ENCODE measurements at places on chromosomes 5 and 9.
A peak's percentile ranks its signal among the peaks of the same experiment; 100 is the strongest.

DNA sequence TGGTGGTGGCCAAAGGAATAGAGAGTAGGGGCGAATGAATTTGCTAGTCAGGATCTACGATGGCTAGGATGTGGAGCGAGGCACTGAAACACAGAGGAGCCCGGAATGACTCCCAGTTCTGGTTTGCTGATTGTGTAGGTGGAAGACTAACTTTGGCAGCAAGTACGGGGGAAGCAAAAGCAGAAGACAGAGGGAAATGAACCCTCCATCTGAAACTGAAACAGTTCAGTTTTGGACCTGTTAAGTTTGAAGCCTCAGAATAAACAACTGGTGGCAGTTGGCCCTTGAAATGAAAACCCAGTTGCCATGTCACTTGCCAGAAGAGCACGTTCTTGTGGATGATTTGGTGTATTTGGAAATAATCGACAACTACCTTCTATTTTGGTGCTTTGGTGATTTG, 15.4 kb upstream of the SMIM15 start:
- DNase-seq = no peak

DNA sequence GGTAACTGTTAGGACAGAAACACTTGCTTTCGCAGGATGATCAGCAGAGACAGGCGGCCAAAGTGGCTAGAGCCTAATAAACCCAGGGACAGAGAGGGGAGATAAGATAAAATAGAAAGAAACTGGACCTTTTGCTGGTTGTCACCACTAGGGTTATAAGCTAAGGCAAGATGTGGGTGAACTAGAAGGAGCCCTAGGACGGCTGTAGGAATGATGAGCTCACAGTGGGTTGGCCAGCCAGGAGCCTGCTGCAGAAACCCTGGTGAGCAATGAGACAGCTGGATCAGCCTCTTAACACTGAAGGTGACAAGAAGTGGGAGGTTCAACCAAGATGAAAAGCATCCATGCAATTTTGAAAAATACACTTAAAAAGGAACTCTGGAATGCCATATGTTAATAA, 13.5 kb downstream of the CTNND2 start:
- DNase-seq = no peak

- no peak for DNase-seq
These were observed 196.4 kb downstream of the RFX3 start for GRCh38 chr9:3329361-3329760.

DNA sequence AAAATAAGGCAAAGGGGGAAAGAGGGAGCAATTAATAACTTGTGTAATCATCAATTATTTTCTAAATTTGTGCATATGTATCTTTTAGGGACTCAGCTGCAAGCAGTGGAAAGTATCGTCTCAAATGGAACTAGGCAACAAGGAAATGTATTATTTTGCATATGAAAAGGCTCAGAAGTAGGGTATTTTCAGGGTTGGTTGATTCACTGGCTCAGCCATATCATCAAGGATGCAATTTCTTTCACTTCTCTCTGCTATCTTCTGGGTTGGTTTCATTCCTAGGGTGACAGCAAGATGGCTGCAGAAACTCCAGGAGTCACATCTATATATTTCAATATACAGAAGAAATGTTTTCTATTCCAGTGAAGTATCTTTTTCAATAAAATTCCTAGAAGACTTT, 509.8 kb downstream of the DMAC1 start:
- DNase-seq = no peak

DNA sequence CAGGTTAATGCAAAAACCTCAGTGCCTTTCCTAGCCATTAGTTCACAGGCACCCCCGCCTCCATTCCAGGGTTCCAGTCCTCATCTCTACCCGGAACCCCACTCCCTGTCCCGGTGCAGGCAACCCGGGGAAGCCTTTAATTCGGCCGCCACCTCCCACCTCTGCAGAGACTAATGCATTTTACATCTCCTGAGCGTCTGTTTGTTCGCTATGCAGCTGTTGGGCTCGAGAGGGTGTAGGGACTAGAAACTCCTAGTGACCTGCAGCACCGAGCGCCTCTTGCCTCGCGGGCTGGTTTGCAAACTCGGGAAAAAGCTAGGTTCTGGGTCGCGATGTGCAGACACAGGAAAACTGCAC, 3.6 kb downstream of the GDNF start:
- no peak for DNase-seq

- no peak for DNase-seq
These were observed 3.2 kb upstream of the SET start for GRCh38 chr9:128685636-128686489.

DNA sequence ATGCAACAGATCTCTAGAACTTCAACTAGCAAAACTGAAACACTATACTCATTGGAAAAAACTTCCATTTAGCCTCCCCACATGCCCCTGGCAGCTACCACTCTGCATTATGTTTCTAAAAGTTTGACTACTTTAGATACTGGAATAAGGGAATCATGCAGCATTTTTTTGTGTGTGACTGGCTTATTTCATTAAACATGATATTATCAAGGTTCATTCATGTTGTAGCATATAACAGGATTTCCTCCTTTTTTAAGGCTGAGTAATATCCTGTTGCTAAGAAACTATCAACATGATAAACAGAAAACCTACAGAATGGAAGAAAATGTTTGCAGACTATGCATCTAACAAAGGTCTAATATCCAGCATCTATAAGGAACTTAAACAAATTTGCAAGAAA, 597.9 kb downstream of the DMRTA1 start:
- no peak for DNase-seq

DNA sequence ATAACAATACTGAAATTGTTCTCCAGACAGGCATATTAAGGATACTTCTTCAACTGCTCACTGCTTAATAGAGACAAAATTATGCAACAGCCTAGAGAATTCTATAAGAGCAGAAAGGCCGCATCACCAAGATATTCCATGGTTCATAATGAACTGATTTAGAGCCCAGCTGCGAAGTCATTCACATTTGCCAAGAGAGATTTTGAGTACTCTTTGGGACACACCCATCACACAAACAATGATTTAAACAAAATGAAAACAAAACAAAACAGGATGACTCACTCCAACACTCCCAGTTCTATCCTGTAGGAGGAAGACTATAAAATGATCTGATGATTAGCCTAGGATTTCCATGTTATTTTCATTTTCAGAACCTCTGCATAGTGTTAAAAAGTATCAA, 145.7 kb upstream of the GNA14 start:
- DNase-seq = peak; percentile 69

- DNase-seq = no peak
These were observed 5.0 kb upstream of the IRX4 start for GRCh38 chr5:1887588-1888360.

GRCh38 chr5:53948598-53948997, 361.8 kb downstream of the ARL15 start:
- DNase-seq = no peak

- DNase-seq = no peak
These were observed 7.2 kb downstream of the MARCHF6 start for GRCh38 chr5:10360686-10361085.

- peak; percentile 20 for DNase-seq
These were observed 232.8 kb downstream of the MAN2A1 start for GRCh38 chr5:109922381-109922995.

DNA sequence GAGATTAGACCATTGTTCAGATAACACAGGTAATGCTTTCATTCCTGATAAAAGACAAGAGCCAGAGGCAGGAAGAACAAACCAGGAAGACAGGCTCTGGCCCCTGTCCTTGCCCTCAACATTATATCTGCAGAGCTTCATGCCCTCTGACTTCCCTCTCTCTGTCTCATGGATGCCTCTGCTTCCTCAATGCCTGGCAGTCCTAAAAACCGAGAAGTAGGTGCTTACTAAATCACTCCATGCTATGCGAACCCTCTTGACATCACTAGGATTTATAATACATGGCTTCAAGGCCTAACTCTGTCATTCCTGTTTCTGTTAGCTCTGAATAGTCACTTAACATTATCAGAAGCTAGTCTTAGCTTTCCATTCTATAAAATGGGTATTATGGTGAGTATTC, 117.8 kb downstream of the TLR4 start:
- DNase-seq = no peak

DNA sequence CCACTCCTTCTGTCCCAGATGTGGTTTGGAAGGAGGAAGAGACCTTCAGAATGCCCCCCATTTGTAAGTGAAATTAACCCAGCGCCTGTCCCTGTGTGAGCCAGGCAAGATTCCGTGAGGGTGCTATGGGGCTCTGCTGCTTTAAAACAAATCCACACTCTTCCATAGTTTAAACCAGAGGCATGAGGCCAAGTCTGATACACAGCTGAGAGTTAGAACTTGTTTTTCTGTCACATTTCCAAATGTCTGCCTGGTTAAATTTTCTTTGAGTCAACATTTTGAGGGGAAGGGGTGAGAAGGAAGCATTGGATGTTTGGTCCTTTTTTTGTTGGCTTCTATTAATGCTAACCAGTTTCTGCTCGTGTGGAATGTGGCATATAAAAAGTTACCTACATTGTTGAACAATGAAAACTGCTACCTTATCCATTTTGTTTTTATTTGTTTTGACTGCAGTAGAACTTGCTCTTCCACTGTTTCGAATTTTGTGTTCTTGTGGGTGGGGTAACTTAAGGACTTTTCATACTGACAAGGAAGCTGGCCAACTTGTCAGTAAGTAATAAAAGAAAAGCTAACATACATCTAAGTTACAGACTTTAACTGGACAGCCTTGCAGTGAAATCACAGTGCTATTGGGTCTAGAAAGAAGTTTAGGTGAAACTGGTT, 12.9 kb downstream of the RGMB start:
- no peak for DNase-seq

DNA sequence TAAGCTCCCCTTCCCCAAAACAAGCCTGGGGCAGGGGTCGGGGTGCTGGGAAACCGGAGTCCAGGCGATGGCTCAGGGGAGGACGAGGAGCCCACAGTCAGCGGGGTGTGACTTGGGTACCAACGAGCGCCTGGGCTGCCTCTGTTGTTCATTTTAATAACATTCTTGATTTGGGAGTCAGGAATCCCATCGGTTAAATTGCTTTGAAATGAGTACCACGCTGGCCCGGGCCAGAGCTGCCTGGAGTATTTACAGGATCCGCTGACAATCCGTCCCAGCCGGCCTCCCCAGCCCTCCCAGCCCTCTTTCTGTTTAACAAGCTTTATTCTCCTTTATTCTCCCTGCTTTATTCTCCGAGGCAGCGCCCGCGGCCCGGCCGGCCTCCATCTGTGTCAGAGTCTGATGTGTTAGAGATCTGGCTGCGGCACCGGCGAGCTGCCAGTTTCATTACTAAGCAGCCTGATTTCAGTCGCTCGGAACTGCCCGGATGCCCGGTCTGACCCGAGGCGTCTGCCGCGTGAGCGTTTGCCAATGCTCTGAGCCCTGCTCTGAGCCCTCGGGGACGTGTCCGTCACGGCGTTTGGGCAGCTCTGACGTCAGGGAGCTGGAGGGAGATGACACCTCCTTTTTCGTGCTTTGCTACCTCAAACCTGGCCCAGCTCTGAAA, 16.5 kb upstream of the QRFP start:
- DNase-seq = no peak

GRCh38 chr5:12695651-12696050, 791.4 kb upstream of the CTNND2 start:
- DNase-seq = no peak

DNA sequence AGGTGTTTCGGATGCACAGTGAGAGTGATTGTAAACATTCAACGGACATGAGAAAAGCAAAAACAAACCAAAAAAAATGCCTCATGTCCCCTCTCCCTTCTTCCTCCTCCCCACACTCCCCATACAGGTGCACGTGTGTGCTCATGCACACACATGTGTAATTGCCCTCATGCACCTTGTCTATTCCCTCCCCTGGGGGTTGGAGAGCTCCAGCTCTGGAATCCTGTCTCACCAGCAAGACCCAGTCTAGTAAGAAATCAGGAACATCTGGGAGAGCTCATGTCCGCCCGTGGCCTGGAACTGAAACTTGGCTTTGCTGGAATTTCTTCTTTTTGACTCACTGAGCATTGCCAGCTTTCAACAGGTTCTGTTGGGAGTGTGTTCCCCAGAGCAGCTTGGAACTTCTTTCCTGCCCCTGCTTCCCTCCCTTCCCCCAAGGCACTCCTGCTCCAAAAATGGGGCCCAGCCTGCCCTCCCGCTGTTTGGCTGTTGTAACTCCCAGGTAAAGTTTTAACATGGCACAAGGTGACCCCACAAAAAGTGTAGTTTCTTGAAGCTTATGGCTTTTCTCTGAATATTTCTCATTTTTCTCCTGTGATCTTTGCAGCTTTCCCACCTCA, 190.1 kb downstream of the NR3C1 start:
- DNase-seq = no peak

- peak; percentile 52 for DNase-seq
These were observed 26.6 kb downstream of the RUSC2 start for GRCh38 chr9:35516479-35516878.

DNA sequence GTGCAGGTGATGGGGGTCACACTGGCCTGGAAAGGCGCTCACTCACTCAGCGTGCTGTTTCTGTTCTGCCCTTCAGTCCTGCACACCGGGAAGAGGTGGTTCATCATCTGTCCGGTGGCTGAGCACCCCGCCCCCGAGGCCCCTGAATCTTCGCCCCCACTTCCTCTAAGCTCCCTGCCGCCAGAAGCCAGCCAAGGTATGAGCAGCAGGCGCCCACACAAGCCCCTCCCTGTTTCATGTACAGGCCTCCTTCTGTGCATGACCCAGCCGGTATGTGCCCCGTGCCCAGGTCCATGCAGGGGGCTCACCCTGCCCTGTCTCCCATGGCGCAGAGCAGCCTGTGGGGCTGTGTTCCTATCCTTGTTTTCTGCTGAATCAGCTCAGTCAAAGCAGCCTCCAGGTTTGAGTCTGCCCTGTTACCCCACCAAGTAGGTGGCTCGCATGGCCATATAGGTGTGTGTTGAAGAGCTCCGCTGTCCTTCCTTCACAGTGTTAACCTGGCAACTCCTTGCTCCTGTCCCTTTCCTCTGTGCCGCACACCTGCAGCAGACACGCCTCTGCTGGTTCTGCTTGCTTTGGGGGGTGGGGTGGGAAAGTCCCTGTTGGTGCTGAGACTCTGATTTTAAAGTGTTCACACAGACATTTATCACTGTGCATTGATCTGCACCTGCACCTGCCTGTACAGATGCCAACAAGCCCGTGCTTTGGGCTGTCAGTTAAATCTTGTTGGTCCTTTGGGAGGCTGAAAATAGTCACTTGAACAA, 84.8 kb downstream of the WNK2 start:
- no peak for DNase-seq
